ENCODE measurements at places on chromosomes 1 and 21.

- no peak for DNase-seq
Measured at GRCh38 chr1:152441756-152442155, 27.7 kb upstream of the CRNN start.

DNA sequence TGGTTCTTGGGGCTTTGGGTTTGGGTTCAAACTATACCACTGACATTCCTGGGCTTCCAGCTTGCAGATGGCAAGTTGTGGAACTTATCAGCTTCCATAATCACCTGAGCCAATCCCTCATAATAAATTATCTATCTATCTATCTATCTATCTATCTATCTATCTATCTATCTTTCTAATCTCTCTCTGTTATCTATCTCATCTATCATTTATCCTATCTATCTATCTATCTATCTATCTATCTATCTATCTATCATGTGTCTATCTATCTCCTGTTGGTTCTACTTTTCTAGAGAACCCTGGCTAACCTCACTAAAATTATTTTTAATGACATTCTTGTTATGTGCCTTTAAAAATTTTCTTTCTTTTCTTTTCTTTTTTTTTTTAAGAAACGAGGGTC, 35.8 kb upstream of the AKT3 start:
- DNase-seq = no peak

- no peak for DNase-seq
Measured at GRCh38 chr1:22749919-22750684, 39.5 kb downstream of the EPHB2 start.

- no peak for DNase-seq
Measured at GRCh38 chr1:211518330-211519289, 26.6 kb upstream of the RD3 start.

GRCh38 chr1:32099426-32099825, 8.4 kb upstream of the KPNA6 start:
- DNase-seq = no peak

GRCh38 chr1:67792103-67792502, 41.2 kb downstream of the GNG12 start:
- no peak for DNase-seq

DNA sequence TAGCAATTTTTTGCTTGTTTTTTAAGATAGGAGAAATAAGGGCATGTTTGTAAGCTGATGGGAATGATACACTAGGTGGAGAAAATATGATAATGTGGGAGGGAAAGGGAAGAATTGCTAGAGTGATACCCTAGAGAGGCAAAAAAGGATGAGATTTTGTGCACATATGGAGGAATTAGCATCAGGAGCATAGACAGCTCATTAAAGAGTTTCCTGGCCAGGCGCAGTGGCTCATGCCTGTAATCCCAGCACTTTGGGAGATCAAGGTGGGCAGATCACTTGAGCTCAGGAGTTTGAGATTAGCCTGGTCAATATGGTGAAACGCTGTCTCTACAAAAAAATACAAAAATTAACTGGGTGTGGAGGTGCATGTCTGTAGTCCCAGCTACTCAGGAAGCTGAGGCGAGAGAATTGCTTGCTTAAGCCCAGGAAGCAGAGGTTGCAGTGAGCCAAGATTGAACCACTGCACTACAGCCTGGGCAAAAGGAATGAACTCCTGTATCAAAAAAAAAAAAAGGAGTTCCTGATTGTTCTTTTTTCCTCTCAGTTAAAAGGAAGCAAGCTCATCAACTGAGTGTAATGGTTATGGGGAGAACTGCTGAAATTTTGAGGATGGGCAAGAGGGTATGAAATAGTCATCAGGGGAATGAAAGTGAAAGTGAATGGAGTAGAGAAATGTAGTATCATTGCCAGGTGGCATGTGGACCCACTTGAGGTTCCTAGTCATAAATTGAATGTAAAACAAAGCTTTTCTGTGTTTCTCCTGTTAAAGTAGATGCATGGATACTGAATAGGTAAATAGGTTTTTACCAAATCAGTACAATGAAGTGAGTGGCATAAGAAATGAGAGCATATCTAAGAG, 35.5 kb downstream of the SH3GLB1 start:
- DNase-seq = no peak

DNA sequence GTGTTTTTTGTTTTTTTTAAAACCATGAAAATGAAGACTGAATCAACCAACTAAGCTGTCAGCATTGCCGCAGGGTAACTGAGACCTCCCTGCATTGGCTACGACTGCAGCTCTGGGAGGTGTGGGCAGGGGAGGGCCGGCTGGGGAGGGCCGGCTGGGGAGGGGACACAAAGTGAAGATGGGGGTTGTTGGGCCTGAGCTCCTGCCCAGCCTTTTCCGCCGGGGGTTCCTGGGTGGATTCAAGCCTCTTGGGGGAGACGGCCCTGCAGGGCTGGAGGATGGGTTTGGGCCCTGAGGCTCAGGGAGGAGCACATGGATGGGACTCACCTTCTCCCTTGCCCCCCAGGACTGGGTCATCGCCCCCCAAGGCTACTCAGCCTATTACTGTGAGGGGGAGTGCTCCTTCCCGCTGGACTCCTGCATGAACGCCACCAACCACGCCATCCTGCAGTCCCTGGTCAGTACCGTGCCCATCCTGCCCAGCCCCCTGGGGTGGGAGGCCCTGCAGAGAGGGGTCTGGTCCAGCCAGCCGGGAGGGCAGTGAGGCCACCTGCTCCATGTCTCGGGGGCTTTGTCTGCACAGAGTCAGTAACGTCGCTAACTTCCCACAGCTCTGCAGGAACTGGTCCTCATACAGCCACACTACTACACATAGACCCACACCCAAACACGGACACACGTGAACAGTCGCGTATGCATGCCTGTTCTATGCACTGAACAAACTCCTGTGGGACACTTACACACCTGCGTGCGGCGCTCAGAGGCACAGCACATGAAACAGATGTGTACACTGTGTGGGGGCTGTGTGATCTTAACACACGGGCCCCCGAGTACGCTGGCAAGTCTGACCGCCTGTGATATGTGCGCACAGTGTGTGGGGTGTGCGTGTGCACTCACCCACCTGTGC, 31.5 kb downstream of the BMP8A start:
- no peak for DNase-seq

- DNase-seq = no peak
Measured at GRCh38 chr1:225461533-225462428, 33.9 kb upstream of the LBR start.

- DNase-seq = no peak
Measured at GRCh38 chr1:150243003-150243402, 7.1 kb upstream of the ANP32E start.

DNA sequence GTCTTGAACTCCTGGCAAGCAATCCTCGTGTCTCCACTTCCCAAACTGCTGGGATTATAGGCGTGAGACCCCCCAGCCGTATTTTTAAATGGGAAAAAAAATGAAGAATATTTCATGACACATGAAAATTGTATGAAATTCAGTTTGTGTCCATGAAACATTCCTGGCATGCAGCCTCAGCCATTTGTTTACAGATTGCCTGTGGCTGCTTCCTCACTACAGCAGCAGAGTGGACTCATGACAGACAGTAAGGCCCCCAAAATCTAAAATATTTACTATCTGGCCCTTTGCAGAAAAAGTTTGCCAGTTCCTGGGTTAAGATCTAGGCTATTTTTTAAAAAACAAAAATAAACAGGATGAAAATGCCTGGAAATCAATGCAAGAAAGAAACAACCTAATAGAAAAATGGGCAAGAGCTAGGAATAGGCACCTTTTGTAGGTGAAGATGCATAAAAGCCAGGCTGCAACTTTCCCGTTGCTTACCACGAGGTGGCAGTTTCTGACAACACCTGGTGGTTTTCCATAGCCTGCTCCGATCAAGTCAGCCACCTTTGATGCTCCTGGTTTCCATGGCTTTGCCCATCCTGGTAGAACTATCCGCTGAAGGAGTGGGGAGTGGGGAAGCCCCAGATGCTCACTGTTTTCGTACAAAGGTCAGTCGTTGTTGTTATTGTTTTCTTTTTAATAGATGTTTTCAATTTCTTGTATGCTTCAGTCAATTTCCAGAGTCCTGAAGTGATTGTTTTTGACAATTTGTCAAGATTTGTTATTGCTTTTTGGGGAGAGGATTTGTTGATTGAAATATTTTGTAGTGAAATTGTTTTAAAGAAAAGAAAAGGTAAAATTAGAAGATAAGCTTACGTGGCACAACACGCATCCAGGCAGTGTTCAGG, 24.3 kb downstream of the UBE2Q1 start:
- DNase-seq = no peak

- DNase-seq = no peak
Measured at GRCh38 chr1:54498383-54499096, 49.5 kb upstream of the ACOT11 start.

GRCh38 chr1:61138921-61139774, 56.8 kb downstream of the NFIA start:
- peak; percentile 60 for DNase-seq

- DNase-seq = no peak
Measured at GRCh38 chr21:42970946-42971653, 3.3 kb upstream of the PKNOX1 start.

DNA sequence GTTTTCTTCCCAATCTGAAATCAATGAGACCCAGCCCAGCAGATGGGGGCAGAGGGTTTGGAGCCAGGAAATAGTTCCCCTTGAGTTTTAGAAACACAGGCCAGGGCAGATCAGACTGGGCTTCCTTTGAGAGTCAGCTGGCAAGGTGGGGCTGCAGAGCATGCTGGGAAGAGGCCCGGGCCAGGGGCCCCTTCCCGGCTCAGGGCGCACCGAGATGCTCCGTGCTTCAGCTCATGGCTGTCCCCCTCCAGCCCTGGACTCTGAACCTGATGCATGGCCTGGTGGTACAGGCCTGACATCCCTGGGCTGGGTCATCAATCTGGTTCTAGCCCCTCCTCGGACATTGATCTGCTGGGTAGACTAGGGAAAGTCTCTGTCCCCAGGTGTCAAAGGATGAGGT, 65.1 kb upstream of the RUNX3 start:
- no peak for DNase-seq

DNA sequence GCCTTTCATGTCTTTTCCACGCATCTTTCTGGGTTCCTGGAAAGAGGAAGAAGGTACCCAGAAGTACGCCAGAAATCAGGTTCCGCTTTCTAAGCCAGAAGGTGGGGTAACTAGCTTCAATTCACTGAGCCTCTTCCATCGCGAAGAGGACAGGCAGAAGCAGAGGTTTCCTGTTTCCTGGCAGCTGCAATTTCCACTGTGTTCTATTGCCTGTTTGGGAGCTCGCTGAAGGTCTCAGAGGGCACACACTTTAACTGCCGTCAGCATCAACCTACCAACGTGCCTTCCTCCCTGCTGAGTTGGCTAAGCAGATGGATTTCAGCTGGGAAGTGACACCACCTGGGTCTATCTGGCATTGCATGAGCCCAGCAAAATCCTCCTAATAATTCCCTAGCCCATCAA, 10.0 kb downstream of the NCF2 start:
- peak; percentile 52 for DNase-seq

GRCh38 chr1:30307182-30307581, 416.2 kb downstream of the MATN1 start:
- DNase-seq = no peak

DNA sequence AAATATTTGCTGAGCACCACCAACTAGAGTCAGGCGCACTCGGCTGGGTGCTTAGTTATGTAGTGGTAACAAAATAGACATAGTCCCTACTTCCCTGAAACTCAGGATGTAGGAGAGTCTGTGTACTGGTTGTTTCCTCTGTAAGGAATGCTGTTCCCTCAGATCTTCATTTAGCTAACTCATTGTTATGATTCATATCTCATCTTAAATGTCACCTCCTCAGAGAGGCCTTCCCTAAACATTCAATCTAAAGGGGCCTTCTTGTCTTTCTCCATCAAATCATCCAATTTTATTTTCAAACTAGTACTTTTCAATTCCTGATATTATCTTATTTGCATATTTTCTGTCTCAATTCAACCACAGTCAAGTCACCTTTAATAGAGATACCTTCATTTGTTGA, 132.9 kb downstream of the PIK3R3 start:
- DNase-seq = no peak
